ENCODE measurements at places on chromosomes 2 and 18. TPM values are rescaled to one million over a fixed set of nuclear protein-coding genes. Genes with fewer than 3 reads are reported as not detected.

DNA sequence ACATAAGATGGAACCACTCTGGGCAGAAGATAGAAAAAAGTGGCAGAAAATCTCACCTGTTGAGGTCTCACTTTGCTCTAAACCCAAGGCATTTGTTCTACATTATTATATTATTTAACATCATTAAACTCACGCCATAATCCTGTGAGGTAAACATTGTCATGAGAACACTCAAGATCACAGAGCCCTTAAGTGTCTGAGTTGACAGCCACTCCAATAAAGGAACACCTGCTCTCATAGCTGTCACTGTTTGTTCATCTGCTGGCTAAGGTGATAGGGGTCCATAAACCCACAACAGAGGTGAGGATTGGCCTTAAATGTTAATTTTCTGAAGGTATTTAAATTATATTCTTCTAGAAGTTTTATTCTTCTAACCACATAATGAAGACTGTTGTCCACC lies 439.7 kb downstream of the RIT2 start:
- DNase-seq: no peak

GRCh38 chr2:209321076-209321475 lies 102.8 kb upstream of the MAP2 start:
- DNase-seq: no peak

GRCh38 chr2:37552339-37552738 lies 119.1 kb downstream of the CDC42EP3 start:
- no peak for DNase-seq

DNA sequence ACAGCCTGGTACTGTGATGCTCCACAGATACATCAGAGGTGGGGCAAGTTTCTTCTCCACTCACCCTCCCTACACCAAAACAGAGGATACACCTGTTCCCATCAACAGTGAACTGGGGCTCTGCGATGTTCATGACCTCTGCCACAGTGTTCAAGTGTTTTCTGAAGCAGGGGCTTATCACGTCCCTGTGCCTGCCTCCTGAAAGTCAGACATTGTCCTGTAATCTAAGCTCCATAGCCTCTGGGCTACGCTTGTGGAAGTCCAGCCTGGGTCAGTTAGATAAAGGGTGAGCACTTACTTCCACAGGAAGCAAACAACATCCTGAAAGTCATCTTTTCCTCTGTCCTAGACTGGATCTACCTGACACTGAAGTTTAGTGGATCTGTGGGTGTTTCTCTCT lies 20.2 kb upstream of the MRO start:
- DNase-seq: no peak

DNA sequence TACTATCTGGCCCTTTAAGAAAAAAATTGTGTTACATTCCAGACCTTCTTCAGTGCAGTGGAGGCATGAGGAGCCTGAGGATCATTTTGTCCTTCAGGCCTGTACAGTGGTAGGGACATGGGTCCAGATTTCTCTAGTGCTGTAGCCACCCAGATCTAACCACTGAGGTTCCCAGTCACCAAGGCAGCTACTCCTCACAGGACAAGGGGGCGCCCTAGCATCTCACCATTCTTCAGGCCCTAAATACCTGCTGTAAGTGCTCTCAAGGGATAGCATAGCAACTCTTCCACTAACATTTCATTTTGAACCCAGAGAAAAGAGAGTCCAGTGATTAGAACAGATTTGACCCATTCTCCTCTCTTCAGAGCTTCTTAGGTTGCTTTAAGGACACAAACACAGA lies 1533.0 kb downstream of the LRP1B start:
- DNase-seq: no peak

DNA sequence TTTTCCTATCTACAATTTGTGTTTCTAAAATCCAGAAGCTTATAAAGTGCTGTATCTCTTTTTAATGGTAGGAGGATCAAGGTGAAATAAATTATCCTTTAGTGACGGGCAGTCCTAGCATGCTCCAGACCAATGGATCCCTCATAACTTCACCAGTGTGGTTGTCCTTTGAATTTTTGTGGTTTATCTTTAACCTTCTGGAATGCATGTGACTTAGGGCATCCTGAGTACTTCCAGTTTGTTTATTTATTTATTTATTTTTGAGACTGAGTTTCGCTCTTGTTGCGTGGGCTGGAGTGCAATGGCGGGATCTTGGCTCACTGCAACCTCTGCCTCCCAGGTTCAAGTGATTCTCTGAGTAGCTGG lies 40.4 kb downstream of the NUP35 start:
- DNase-seq: no peak

DNA sequence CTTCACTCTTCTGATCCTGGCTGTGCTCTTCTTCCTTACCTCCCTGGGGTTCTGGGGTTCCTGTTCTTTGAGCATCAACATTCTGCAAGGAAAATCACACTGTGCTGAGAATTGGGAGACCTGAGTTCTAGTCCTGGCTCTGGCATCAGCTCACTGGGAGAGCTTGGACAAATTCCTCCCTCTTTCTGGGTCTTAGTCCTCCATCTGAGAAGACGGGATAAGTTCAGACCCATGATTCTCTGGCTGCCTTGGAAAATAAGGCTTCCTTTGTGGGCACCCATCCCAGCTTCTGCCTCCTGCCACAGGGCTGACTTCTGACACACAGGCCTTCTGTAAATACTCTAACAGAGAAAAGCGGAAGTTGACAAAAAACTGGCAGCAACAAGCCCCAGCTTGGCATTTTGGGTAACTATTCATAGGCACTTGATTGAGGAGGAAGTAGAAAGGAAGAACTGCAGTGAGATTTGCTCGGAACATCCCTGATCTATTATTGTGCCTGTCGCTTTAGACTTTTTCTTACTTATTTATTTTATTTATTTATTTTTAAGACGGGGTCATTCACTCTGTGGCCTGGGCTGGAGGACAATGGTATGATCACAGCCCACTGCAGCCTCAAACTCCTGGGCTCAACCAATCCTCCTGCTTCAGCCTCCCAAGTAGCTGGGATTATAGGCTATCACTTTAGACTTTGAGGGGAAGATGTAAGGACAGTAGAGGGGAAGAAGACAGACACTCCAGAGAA lies 7.9 kb downstream of the PCBP1 start:
- peak; percentile 22 for DNase-seq

- DNase-seq: no peak
These were observed 149.6 kb downstream of the ICOS start for GRCh38 chr2:204086167-204086566.

DNA sequence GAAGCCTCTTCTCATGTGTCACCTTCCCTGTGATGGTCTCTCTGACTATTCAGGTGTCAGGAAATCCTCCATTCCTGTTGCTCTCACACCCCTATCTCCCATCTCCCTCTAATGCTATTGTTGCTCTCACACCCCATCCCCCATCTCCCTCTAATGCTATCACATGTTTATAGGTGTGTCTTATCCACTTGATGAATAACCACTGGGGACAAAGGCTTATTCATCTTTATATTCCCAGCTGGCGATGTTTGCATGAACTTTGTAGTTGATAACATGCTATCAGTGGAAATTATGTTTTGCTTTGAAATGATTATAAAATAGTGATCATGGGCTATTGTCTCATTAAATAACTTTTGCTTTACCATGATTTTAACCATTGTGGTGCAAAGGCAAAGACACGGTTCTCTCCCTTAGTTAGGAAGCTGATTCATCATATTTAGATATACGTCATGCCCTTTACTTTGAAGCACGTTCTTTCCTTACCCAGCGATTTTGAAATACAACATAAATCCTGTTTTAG lies 220.5 kb downstream of the PMAIP1 start:
- DNase-seq: no peak

DNA sequence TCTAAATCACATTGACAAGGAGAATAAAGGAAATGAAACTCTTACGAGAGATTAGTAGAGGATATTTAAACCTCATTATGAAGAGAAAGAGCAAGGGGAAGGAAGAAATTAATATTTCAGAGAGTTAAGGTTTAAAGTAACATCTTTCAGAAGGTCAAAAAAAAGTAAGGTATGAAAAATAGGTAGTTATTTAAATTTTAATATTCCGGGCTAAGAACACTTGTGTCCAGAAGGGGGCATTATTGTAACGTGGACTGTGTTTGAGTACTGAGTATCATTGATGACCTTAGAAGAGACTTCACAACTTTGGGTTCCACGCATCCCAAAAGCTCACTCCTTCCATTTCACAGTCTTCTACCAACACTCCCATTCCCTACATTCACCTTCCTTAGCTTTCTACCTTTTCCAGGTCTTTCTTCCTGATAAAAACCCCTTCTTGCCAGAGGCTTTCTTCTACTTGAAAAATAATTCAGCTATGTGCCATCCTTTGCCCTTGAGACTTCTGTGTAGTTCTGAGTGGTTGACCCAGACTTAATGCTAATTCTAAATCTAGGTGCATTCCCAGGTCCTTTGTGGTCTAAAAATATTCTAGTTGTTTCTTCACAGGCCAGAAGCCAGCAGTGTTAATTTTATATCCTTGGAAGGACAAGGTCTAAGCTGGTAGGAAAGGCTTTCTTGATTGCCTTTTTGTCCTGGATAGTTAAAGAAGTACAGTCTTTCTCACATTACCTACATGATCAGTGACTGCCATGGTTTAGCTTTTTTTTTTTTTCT lies 16.5 kb downstream of the DYNC1I2 start:
- DNase-seq: no peak

GRCh38 chr2:233165895-233166661 lies 85.4 kb upstream of the ATG16L1 start:
- DNase-seq: no peak

DNA sequence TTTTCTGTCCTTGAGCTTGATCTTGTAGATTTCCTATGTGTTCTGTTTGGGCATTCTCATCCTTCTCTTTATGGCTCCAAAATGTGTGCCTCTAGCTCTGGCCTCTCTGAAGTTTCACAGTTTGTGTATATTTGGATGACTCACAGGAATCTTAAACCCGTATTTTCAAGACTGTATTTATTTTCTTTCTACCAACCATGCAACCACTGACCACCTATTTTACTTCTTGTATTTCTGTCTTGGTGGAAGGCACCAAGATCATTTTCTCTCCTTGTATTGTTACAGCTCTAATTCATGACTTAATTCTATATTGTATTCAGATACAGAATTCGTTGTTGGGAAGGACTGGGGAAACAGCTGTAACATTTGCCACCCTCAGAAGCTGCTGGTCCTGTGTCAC lies 39.5 kb downstream of the ACSL3 start:
- no peak for DNase-seq

DNA sequence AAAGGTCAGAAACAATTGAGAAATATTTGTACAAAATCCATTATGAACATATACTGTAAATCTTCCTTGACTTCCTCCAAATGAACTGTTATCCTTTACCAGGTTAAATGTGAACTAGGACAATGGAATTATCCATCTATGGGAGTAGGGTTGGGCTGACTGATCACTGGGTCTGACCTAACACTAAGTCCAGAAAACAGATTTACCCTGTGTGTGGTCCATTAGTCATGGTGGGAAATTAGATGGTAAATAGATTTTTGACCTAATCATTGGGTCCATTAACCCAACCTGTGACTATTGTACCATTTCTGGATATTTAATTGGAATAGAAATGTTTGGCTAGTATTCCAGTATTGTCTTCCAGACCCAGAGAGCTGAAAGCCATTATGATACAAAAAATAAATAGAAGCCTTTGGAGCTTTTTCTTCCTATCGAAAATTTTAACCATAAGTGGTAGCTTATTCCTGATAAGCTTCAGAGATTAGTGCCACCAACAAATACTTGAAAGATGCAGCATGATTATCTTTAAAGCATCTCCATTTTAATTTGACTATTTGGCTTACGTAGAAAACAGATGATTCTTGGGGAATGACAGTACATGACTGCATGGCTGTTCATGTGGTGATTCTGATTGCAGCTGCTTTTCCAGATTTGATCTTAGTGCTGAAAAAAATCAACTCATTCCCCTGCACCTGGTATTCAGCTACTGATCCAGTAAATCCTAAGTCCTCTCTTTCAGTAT lies 703.2 kb upstream of the FSHR start:
- DNase-seq: no peak

DNA sequence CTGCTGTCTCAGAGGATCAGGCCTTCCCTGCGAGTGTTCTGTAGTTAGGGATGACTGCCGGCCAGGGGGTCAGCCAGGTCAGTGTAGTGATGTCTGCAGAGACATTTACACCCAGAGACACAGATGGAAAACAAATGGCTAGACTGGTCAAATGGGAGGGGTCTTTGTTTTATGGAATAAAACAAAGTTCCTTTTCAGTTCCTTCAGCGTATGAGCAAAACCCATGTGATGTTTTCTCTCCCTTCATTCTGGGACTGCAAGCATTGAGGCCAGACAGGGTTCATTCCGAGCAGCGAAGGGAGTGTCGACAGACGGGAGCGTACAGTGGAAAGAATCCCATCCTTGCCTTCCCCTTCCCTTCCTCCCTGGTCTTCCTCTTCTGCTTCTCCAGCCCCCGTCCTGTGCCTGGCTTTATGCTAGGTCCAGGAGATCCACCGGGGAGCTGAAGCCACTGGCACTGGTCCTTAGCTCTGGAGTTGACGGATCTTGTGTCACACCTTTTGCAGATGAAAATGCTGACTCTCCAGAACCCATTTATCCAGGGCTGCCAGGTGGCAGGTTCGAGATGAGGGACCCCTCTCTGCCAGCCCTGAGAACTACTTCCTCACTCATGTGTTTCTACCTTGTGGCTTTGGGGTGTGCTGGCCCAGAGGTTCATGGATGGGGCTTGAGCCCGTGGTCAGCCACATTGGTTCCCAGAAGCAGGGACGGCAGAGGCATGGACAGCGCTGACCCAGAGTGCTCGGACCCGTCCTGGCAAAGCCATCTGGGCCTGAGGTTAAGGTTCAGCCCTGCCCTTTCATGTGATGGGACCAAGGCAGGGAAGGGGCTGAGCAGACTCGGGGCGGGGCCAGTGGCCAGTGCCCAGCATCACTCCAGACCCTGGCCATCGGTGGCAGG lies 24.2 kb downstream of the ITGB1BP1 start:
- no peak for DNase-seq

GRCh38 chr18:55121397-55122170 lies 162.3 kb upstream of the CCDC68 start:
- no peak for DNase-seq

- no peak for DNase-seq
These were observed 2.5 kb downstream of the MRPL35 start for GRCh38 chr2:86201671-86202335.

DNA sequence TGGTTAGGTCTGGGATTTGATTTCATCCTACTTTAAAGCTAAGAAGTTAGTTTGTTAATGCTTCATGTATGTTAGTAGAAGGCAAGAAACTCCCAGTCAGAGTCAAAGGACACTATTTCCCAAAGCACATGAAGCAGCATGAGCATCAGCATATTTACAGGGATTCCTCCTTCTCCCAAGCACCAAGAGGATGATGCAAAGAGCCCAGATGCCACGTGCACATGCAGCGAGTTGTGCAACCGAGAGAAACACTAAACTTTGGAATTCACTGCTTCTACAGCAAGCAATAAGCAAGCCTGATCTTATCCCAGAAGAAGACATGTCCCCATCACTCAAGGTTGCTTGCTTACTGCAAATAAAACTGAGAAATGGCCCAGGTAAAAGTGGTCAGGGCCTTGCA lies 32.5 kb downstream of the CPO start:
- no peak for DNase-seq

- DNase-seq: no peak
These were observed 121.4 kb upstream of the COL5A2 start for GRCh38 chr2:189300916-189301315.

GRCh38 chr18:36378205-36378604 lies 80.7 kb downstream of the FHOD3 start:
- DNase-seq: no peak

IL1RL1 gene
- total RNA-seq: 7.6 TPM

DSG1 gene
- total RNA-seq: 10.5 TPM

FAHD2A gene
- 17.9 TPM for total RNA-seq

LIPG gene
- total RNA-seq: 13.9 TPM

MRPS5 gene
- 41.9 TPM for total RNA-seq

LAMA1 gene
- 1.8 TPM for total RNA-seq

OSGEPL1 gene
- total RNA-seq: 5.0 TPM

PAX8 gene
- 2.7 TPM for total RNA-seq

HOXD13 gene
- total RNA-seq: not detected

WNT6 gene
- total RNA-seq: not detected

SPATA3 gene
- total RNA-seq: not detected

SLC9A4 gene
- total RNA-seq: 0.42 TPM

MC4R gene
- not detected for total RNA-seq
